Astrocyte of the spinal cord (primary cell): ENCODE measurements at places on chromosomes 7 and 10.

GRCh38 chr7:41336455-41336952 is 366.4 kb downstream of the INHBA start:
- no peak for DNase-seq

DNA sequence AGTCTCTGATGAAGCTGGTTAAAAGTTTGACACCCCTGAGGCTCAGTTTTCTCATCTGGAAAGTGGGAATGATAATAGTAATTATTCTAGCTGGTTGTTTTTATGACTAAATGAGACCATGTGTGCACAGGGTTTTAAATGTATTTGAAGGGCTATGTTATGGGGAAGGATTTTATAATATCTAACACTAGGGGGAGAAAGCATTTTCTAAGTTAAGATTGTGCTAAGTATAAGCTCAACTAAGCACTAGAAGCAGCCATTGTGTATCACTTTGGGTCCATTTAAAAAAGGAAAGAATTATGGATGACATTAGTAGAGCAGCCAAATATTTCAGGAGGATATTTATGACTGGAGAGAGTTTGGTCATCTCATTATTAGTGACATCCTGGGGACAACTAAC is 49.5 kb upstream of the CREB5 start:
- no peak for DNase-seq

DNA sequence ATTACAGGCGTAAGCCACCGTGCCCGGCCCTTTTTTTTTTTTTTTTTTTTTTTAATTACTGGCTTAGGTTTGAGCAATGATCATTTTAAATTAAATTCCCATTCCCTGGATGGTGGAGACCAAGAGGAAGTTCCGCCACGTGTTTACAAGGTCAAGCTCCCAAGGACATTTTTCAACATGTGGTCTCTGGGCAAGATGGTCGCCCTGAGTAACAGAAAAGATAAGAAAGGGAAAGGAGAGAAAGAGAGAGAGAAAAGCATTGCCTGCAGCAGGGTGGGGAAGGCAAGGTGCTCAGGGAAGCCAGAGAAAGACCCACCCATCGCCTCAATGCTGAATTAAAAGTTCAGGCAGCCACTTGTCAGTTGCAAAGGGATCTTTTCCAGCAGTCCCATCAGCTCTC is 45.2 kb upstream of the CHST3 start:
- no peak for DNase-seq

- DNase-seq = no peak
Observed at GRCh38 chr7:17029150-17029549, 147.4 kb upstream of the AGR3 start.

DNA sequence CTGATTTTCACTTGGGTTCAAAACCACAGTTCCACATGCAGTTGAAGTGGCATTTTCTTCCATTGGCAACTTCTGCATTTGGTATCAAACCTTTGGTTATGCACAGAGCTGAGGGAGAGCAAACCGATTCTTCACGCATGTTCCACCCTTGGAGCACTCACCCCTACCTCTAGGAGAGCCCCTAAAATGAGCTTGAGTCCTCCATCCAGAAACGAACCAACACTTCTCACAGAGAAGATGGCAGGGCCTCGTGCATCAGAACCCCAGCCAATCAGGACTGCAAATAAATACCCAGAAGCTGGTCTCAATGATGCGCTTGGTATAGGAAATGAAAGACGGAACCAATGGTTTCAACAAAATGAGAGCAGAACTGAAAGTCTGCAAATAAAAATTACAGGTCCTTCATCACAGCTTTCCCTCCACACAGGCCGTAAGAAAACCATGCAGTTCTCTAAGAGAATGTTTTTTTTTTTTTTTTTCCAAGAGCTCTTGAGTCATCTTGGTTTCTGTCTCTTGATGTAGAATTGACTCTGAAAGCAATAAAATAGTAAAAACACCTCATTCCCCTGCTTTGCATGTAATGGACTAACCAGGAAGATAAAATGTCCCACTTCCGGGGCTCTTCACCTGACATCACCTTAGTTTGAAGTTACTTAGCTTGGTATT is 23.9 kb downstream of the KLF6 start:
- no peak for DNase-seq
